Activated naive CD8-positive, alpha-beta T cell treated with anti-CD3 and anti-CD28 coated beads for 36 hours (primary cell): ENCODE measurements at places on chromosomes 5 and 9.
A peak's percentile ranks its signal among the peaks of the same experiment; 100 is the strongest.

DNA sequence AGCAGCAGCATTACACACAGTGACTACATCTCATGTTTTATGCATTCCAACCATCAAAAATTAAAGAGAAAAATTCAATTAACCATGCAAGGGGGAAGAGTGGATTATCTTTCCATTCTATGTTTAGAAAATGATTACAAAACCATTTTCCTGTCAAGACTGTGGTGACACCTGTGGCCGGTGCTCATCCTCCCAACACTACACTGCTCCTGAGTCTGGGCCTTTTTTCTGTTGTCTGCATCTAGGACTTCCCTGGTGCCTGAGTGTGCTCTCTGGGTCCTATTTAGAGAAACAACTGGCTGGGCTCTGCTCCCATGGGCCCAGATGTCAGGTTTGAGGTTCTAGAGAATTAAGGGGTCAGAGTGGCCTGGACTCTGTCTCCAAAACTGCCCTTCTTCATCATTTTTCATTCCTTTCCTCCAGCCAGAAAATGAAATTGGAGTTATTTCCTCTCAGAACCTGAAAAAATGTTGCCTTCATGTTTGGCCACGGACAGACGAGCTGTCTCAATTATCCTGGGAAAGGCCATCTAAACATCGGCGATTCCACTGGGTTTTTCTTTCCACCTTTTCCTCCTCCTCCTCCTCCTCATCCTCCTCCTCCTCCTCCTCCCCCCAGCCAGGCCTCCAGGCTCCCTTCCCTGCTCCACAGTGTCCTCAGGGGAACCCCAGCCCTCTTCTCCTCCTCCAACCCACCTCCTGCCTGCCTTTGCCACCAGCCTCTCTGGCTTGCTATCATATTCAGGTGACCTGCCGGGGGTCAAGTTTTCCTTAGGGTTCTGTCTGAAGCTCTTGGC lies 11.4 kb upstream of the ARSI start:
- H3K27ac ChIP-seq = no peak overlapping the region
- no peaks in the 10 kb centered on the region for H3K27me3 ChIP-seq
- H3K4me3 ChIP-seq = no peak overlapping the region
- no peaks in the 10 kb centered on the region for H3K4me1 ChIP-seq
- no peak for DNase-seq
- H3K36me3 ChIP-seq = no peaks in the 10 kb centered on the region

DNA sequence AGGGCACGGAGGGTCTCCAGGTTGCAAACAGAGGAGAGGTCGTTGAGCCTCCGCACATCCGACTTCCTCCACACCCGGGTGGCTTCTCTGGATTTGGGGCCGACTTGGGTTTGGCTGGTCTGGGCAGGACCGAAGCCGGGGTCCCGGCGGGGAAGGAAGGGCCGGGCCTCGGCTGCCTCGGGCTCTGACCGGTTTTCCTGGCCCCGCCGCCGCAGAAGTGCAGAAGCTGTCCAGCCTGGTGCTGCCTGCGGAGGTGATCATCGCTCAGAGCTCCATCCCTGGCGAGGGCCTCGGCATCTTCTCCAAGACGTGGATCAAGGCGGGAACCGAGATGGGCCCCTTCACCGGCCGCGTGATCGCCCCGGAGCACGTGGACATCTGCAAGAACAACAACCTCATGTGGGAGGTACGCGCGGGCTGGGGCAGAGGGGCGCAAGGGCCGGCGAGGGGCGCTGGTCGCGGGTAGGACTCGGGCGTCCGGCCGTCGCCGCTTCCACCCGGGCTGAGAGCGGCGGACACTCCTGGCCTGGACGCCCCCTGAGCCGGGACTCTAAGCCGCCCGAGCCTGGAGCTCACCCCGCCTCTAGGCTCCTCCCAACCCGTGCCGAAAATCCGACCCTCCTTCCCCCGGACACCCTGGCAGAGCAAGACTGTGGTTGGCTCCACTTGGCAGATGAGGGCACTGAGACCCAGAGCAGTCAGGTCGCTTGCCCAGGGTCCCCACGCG lies 2.2 kb downstream of the PRDM12 start:
- no peak for DNase-seq
- H3K36me3 ChIP-seq = no peaks in the 10 kb centered on the region
- H3K27me3 ChIP-seq = peaks cover 73% of the 10 kb centered on the region

DNA sequence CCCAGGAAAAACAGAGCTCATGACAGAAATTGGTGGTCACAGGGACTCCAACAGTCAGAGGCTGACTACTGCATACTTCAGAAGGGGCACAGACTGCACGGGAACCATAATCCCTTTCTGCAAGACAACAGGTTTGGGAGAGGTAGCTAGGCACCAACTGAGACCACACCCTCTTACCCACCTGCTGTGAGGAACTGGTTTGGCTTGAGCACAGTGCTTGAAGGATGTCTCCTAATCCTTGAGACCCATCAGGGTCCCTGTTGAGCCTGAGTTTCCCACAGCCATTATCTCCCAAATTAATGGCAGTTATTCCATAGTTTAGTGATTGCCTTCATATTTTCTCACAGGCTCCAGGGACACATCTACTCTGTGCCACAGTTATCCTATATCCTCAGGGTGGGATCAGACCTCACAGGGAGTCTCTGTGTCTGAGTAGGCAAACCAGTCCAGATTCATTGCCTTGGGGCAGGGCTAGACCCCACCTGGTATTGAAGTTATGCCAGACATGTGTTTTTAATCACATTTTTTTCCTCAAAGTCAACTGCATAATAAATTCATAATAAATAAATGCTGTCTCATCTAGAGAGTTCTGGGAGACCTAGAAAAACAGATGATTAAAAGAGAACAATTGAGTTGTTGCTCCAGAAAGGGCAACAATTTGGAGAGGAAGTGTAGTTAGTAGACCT lies 9.3 kb upstream of the CAST start:
- peaks cover 39% of the 10 kb centered on the region for H3K27me3 ChIP-seq
- no peak overlapping the region for H3K4me3 ChIP-seq
- peaks cover 13% of the 10 kb centered on the region for H3K4me1 ChIP-seq
- no peaks in the 10 kb centered on the region for H3K36me3 ChIP-seq
- no peak for DNase-seq
- no peak overlapping the region for H3K27ac ChIP-seq

DNA sequence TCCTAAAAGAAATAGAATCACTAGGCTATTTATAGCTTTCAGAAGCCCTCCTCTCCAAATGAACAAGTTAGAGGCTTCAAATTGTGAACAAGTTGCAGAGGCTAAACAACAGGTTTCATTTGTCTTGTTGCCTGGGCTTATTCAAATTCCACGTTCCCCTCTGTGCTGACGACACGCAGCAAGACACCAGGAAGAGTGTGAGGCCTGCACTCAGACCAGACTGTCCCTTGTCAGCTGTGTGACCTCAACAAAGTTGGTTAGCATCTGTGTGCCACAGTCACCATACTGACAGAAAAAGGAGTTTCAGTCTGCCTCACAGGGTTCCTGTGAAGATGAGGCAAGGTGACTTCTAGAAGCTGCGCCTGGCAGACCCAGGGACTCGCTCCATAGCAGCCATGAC lies 22.1 kb upstream of the GABBR2 start:
- H3K4me1 ChIP-seq = no peaks in the 10 kb centered on the region
- no peaks in the 10 kb centered on the region for H3K27me3 ChIP-seq
- H3K4me3 ChIP-seq = no peak overlapping the region
- no peaks in the 10 kb centered on the region for H3K36me3 ChIP-seq
- H3K27ac ChIP-seq = no peak overlapping the region

GRCh38 chr9:5446451-5447236 lies 3.7 kb upstream of the CD274 start:
- DNase-seq = no peak
- H3K4me1 ChIP-seq = peaks cover 51% of the 10 kb centered on the region
- peaks cover 5% of the 10 kb centered on the region for H3K36me3 ChIP-seq
- peak overlapping the region; percentile 18 for H3K4me3 ChIP-seq

DNA sequence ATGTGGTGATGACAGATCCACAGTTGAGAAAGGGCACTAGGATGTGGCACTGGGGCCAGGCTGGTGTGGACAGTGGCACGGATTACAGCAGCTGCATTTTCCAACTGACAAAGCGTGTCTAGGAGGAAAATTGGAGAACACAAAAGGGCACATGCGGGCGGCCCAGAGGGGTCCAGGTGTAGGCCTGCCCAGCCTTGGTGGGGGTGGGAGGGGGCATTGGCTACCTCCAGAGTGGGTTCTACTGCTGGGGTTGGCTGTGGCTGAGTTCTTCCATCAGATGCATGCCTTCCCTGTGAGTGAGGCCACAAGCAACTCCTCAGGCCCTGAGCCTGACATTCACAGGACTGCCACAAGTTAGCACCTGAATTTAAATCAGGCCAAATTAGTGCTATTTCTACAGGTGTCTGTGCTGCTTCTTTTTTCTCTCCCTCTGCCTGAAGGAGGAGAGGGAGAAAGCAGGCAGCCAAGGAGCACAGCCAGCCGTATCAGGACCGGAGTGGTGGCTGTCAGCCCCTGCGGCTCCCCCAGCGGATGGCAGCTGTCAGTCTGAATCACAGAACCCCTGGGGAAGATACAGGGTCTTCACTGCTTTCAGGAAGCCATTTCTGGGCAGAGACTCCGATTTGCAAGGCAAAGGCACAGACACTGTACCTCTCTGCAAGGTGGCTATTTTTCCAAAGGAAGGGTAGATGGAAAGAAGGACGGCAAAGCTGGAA lies 464.2 kb downstream of the SPOCK1 start:
- no peak overlapping the region for H3K4me3 ChIP-seq
- H3K4me1 ChIP-seq = no peaks in the 10 kb centered on the region
- no peaks in the 10 kb centered on the region for H3K36me3 ChIP-seq
- no peak overlapping the region for H3K27ac ChIP-seq
- H3K27me3 ChIP-seq = no peaks in the 10 kb centered on the region
- no peak for DNase-seq

DNA sequence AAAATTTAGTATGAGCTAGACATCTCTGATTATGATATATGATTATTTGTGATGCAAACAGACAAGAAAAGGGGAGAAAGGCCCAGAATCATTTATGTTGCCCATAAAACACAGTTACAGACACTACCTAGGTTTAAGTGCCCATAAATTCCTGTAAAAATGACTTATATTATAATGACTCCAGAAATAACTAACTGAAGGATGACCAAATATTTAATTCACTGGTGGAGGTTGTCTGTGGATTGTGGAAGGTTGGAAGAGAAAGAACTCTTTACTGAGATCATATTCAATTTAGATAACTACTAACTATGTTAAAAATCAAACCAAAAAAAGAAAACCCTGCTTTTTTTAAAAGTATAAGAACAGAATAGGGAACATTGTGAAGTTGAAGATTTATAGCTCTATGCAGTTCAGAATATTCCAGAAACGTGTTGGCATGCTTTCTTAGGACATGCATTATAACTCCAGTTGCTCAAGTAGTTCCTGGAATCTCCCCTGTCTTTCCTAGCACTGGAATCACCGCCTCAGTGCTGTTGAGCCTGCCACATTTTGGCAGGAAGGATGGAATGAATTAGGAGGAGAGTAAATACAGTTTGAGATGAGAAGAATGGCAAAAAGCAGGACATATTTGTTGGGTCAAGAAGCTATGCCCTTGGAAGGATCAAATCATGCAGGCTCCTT lies 72.0 kb upstream of the PAPPA start:
- no peaks in the 10 kb centered on the region for H3K36me3 ChIP-seq
- no peaks in the 10 kb centered on the region for H3K4me1 ChIP-seq
- no peak for DNase-seq
- no peaks in the 10 kb centered on the region for H3K27me3 ChIP-seq
- H3K27ac ChIP-seq = no peak overlapping the region

- H3K27ac ChIP-seq = no peak overlapping the region
- peaks cover 9% of the 10 kb centered on the region for H3K36me3 ChIP-seq
- no peaks in the 10 kb centered on the region for H3K4me1 ChIP-seq
- H3K4me3 ChIP-seq = no peak overlapping the region
These were observed 16.0 kb upstream of the SLC22A5 start for GRCh38 chr5:132353486-132353995.

- no peaks in the 10 kb centered on the region for H3K27me3 ChIP-seq
- DNase-seq = peak; percentile 52
- H3K27ac ChIP-seq = peak overlapping the region; percentile 96
- H3K36me3 ChIP-seq = peaks cover 79% of the 10 kb centered on the region
- peak overlapping the region; percentile 66 for H3K4me3 ChIP-seq
These were observed 23.4 kb downstream of the LCP2 start for GRCh38 chr5:170273968-170274710.

DNA sequence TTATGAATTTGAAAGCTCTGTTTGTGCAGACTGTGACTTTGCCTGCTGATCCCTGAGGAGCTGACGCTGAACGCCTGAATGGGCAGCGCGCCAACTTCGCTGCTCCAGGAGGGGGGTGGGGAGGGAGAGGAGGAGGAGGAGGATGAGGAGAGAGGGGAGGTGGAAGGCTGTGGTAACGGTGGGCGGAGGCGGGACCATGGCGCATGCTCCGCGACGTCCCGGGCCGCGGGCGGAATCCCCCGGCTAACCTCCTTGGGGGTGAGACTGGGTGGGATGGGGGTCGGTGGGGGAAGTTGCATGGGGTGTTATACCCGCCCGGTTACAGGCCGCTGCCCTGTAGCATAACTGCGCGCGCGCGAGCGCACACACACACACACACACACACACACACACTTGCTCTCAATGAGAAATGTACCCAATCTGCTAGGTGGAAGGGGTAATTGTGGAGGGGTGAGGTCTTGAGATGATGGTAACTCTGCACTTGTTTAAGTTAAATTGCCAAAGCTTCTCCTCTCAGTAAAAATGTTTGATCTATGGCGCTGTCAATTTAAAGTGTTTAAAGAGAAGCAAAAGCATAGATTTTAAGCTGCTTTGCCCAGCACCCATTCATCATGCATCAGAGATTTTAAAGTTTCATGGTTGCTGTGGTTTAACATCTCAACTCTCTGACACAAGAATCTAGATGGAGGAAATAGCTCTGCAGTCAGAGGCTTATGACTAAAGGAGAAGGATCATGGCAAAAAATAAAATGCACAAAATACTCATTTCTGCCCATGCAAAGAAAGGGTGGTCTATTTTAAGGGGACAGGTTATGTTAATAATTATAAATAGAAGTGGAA lies 76.6 kb upstream of the TBCA start:
- no peaks in the 10 kb centered on the region for H3K27me3 ChIP-seq
- peak overlapping the region; percentile 74 for H3K4me3 ChIP-seq
- H3K4me1 ChIP-seq = peaks cover 12% of the 10 kb centered on the region
- H3K27ac ChIP-seq = peak overlapping the region; percentile 6
